ENCODE measurements at places on chromosomes 12 and 14.

DNA sequence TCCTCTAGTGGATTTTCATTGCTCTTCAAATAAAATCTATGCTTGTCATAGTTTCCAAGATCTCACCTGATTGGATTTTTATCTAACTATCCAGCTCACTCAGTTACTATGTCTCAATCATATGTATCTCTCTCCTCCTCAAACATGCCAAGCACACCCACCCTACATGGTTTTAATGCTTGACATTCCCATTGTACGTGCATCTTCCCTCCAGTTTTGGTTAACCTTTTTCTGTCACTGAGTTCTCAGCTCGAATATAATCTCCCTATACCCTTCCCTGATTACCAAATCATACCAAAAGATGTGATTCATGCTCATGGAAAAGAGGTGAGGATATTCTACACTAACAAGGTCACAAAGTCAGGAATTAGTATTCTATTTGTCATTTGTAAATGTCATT, 12.0 kb upstream of the PTPRQ start:
- DNase-seq = no peak

GRCh38 chr14:54567639-54568561, 972 bp downstream of the SAMD4A start:
- DNase-seq = peak; percentile 16

- no peak for DNase-seq
Observed at GRCh38 chr14:24613241-24613640, 3.8 kb upstream of the GZMH start.

DNA sequence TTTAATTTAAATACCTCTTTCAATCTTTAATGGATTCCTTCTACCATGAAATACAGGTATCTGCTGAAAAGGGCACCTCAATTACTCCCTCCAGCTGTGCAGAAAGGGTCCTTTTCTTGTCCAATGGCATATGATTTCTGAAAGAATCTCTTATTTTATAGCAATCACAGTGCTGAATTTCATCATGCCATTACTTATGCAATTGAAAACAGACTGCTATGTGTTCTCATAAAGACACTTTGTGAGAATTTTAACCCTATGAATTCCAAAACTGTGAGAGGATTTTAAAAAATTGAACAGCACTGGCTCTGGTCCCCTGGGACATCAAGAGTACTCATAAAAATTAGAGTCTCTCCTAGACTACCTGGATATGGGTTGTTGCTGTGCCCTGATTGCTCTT, 45.9 kb upstream of the CNOT2 start:
- DNase-seq = no peak

DNA sequence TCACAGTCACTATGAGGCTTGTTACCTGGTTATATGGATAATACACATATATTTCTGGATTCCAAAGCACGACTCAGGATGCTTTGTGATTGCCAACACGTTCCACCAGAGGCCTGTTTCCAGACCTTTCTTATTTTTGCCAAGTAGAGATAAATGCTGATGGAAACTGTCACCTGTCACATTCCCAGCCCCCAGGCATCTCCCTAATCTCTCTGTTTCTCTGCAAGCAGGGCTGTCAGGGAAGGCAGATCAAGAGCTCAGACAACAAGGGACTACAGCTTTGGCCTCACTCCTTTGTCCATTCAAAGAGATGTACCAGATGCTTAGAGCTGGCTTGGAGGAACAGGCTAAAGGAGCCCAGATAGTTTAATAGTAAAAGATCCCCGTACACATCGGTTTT, 21.8 kb upstream of the DDHD1 start:
- no peak for DNase-seq

DNA sequence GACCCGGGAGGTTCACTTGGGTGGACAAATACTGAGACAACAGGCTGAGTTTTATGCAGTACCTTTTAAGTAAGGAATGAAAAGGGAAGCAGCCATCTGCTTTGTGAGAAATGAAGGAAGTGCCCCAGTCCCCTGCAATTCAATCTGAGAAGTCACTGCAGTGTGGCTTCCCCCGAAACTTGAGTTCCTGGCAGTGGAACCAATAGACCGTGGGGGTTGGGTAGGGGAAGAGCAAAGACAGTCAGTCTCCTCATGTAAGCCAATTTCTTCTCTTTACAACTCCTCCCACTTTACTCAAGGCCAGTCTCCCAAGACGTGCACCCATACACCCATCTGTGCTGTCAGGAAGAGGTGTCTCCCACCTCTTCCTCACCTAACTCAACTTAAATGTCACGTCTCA, 206.5 kb downstream of the BCAT1 start:
- no peak for DNase-seq

GRCh38 chr14:75141967-75142366, 15.1 kb upstream of the NEK9 start:
- DNase-seq = peak; percentile 25

GRCh38 chr14:88422919-88423650, 37.6 kb downstream of the SPATA7 start:
- DNase-seq = no peak

DNA sequence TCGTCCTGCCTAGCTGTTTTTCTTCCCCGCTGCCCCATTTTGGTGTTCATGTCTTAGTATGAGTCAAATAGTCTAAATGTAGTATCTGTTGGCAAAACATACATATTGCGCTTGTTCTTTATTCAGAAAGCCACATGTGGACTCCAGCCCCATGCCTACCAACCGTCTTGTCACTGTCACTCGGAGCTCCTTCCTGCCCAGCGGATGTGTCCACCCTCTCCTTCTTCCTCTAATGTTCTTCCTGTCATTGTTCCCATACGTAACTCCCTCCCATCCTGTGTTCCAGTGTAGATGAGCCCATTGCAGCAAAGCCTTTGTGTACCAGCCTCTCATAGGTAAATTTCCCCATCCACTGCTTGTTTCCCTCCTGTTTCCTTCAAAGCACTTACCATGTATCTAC, 120.5 kb downstream of the TMX1 start:
- DNase-seq = no peak

DNA sequence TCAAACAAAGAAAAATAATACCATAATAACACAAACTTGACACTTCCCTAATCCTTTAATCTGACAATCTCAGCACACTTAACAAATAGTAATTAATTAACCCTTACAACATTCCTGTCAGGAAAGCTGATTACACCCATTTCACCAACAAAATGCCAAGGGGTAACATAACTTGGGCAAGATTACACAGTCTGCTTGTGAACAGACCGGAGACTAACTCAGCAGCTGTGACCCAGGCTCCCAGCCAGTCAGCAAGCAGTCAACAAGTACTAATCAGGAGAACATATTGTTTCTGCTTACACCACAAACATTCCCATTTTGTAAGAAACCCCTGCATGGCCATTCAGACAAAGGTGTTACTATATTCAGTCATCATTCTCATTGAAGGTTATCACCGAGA, 592.5 kb upstream of the FLRT2 start:
- DNase-seq = no peak

Data from immature natural killer cell (primary cell).